ENCODE measurements at places on chromosomes 11 and 22.

DNA sequence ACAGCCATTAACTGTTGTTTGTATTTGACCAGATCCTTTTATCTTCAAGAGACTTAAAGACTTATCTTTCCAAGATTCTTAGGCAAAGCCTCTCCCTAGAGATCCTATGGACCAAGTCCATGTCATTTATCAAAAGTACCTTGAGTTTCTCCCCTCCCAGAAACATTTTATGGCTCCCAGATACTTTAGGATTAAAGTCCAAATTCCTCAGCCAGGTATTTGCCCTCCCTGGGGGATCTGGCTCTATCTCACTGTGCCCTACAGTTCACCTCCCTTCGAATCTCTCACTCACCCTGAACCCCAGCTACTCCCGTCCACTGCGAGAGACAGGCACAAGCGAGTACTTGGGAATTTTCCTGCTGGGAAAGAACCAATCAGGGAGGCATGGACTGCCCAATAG, 11.9 kb downstream of the MS4A8 start:
- DNase-seq: no peak

DNA sequence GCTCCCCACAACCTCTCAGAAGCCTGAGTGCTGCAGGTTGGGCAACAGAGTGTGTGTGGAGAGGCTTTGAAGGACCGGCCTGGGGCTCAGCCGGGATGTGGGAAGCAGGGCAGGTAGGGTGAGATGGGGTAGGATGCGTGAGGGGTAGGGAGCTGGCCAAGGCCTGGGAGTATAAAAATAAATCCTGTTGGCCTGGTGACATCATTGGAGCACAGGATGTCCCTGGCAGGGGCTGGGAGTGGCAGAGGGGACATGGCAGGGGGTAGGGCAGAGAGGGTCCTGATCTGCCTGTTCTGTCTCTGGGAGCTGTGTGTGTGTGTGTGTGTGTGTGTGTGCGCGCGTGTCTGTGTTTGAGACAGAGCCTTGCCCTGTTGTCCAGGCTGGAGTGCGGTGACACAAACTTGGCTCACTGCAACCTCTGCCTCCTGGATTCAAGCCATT, 28.6 kb downstream of the TEF start:
- no peak for DNase-seq

- DNase-seq: no peak
Observed at GRCh38 chr11:112162761-112163546, 940 bp downstream of the IL18 start.

DNA sequence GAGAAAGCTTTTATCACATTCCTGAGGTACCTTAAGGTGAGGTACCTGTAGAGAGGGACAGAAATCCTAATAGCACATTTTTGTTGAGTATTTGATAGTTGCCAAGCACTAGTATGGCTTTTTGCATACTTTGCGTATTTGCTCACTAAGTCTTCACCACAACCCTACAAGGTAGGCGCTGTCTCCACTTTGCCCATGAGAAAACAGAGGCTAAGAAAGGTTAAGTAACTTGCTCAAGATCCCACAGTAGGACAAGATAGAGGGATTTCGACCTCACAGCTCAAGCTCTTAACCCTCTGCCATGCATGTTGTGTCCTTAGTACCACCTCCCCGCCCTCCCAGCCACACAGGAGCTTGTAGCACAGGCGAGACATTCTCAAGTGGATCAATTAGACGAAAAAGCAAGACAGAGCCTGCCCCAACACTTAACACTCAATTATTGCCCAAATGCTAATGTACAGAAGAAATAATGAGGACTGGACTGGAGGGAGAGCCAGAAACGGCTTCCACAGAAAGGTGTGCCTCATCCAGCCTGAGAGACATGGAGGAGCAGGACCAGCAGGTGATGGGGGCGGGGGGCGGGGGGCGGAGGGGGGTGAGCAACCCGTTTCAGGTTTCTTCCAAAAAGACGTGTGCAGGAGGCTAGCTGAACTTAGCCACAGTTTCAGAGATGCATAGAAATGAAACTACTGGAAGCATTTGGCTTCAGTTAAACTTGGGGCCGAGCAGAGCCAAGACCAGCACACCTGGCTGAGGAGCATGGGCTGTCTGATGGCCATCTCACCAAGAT, 26.7 kb upstream of the CD44 start:
- no peak for DNase-seq

DNA sequence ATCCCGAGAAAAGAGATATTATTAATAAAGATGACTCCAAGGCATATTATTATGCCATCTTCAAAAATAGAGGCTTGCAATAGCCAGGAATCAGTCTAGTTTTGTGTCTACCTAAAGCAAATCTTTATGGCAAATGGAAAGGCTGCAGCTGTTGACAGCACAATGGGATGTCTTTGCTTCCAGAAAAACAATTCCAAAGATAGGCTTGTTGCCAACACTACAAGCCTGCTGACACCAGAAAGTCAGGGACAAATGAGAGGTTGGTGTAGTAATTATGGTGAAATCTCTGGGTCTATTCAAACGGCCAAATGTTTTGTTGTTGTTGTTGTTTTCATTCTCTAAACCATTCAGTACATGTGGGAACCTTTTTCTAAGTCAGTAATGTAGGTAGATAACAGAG, 101.8 kb downstream of the LUZP2 start:
- no peak for DNase-seq

- DNase-seq: no peak
Observed at GRCh38 chr22:20241579-20242392, 26.3 kb downstream of the RTN4R start.

GRCh38 chr11:78832226-78832947, 257.7 kb upstream of the NARS2 start:
- DNase-seq: no peak

All from kidney tubule cell (primary cell).